ENCODE measurements at places on chromosomes 7 and 10. TPM values are rescaled to one million over a fixed set of nuclear protein-coding genes. Genes with fewer than 3 reads are reported as not detected.
A peak's percentile ranks its signal among the peaks of the same experiment; 100 is the strongest.

DNA sequence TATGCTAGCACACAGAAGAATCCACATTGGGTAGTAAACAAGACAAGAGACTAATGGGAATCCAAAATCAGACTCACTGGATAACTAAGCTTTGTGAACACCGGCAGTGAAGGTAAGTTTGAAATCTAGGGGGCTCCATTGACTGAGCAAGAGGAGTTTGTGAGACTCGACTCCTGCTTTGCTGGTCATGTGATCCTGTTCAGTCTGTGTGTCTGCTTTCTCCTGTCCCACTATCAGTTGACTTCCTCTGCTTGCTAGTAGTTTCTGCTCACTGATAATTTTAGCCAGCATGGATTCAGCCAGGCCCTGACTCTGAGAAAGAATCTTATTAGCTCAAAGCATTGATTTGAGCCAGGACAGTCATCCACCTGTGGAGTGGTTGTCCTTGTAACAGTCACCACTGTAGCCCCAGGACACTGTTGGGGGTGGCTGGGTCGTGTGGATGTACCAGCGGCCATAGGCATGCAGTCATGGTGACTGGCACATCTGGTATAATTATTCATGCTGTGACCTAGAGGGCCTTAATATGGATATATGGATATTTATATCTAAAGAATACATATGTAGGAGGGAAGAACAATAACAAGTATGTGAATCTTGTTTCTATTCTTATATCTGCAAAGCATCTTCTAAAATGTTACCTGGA is 44.4 kb downstream of the DNAH11 start:
- ATAC-seq: peak; percentile 88

DNA sequence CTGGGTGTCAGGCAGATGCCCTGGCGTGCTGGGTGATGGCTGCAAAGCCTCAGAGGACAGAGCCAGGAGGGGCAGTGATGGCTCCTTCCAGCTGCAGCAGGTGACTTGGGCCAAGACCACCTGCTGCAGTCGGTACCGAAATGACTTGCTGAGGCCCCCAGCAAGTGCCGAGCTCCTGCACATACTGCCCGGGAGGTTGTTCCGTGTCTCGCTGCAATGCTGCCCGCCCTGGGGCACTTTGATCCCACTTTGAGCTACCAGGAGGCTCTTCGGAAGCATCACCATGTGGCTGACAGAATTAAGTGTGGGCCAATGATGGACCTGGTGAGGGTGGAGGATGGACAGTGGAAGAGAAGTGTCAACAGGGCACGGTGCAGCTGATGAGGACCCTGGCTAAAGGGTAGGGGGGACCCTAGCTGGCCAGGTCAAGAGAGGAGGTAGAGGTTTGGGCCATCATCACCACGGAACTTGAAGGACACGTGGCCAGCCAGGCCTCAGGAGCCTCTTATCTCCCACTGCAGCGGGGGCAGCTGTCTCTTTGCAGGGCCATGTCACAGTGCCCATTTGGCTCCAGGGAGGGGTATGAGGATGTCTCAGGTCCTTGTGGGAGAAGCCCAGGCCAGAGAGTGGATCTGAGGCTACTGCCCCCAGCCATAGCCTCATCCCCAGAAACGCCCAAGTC is 51.1 kb upstream of the NANOS1 start:
- ATAC-seq: no peak

The SFTPA1 gene
- total RNA-seq: 0.43 TPM

DNA sequence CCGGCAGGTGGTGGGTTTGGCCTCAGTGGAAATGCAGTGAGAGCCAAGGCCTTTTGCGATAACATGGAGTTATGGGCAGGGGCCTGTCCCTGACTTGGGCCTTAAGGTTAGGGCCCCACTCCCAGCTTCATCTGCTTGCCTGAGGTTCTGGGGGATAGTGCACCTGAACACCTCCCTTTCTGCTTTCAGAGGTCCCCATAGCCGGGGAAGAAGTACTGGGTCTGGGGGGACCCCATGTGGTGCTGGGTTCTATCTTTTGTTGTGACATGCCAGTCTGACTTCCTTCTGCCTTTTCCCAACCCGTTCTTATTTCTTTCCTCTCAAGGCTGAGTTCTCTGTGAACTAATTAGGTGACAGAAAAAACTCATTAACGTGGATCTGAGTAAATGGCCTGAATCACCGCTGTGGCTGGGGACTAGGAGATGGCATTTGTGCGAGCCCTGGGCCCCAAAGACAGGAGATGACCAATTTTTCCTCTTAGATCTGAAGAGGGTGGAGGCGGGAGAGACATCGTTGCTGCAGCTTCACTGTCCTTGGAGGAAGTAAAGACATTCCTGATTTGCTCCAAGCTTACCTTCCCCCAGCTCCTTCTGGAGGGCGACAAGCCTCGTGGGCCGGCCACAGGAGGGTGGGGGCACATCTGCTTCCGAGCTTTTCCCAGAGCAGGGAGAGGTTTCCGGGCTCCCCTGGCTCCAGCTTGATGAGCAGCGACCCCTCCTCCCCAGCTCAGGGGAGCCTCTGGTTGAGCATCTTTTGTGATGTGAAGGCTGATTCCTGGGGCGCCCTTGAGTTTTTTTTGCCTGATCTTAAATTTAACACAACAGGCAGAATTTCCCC is 2.0 kb downstream of the AGAP3 start:
- no peak for ATAC-seq

DNA sequence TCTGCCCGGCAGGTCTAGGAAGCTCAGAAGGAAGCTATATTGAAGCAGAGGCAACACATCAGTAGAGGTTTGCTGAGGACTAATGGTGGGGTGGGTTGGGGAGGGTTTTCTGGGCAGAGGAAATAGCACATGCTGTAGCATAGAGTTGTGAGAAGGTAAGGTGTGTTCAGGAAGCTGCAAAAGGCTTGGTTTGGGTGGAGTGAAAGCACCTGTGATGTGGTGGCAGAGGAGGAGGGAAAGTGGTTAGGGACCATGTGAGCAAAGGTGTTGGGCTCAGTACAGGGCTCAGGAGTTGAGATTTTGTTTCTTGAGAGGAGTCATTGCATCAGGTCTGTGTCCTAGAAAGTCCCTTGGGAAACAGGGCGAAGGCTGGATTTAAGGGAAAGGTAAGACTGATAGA is 294.6 kb downstream of the SORCS3 start:
- ATAC-seq: no peak

DNA sequence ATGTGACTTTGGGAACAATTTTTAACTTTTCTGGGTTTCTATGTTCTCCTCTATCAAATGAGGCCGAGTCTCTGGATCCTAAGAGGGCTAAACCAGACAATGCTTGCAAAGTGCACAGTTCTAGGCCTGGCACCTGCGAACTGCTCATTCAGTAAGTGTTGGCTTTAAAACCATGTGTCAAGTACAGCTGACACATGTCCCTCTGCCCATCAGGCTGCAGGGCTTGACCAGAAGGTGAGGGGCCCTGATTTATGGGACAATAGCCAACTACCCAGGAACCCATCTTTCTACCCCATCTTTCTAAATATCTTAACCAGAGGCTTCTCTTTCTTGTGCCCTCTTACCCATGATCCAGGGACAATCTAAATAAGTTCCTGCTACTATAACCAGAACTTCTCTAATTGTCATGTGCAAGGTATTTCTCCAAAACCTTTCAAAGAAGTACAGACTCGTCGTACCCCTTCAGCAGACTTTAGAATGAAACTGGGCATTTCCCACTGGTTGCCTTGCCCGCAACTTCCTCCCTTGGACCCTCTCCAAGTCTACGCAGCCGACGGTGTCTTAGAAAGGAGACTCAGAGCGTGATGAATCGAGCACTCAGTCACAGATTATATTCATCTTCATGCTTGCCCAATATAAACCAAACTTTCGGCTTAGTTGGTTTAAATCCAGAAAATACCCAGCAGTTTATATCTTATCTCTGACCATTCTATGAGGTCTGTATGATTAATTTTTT is 69.8 kb upstream of the STEAP1B start:
- no peak for ATAC-seq
